ENCODE measurements at places on chromosomes 12 and 14.
A peak's percentile ranks its signal among the peaks of the same experiment; 100 is the strongest.

- DNase-seq, result no peak
Observed at GRCh38 chr14:101449114-101449513, 112.2 kb upstream of the DIO3 start.

- no peak for DNase-seq
Observed at GRCh38 chr12:102407776-102408486, 72.4 kb downstream of the IGF1 start.

DNA sequence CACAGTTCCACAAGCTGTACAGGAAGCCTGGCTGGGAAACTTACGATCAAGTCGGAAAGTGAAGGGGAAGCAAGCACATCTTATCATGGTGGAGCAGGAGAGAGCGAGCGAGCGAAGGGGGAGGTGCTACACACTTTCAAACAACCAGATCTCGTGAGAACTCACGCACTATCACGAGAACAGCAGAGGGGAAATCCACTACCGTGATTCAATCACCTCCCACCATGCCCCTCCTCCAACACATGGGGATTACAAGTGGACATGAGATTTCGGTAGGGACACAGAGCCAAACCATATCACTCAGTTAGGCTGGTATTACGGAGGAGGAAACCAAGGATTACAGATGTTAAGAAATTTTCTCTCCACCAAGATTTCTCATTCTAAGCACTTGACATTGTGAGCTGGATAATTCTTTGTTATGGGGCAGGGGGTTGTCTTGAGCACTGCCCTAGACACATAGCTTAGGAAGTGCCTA, 262.0 kb upstream of the G2E3 start:
- DNase-seq, result no peak

GRCh38 chr12:27969624-27970400, 2.7 kb downstream of the PTHLH start:
- DNase-seq, result peak; percentile 50

DNA sequence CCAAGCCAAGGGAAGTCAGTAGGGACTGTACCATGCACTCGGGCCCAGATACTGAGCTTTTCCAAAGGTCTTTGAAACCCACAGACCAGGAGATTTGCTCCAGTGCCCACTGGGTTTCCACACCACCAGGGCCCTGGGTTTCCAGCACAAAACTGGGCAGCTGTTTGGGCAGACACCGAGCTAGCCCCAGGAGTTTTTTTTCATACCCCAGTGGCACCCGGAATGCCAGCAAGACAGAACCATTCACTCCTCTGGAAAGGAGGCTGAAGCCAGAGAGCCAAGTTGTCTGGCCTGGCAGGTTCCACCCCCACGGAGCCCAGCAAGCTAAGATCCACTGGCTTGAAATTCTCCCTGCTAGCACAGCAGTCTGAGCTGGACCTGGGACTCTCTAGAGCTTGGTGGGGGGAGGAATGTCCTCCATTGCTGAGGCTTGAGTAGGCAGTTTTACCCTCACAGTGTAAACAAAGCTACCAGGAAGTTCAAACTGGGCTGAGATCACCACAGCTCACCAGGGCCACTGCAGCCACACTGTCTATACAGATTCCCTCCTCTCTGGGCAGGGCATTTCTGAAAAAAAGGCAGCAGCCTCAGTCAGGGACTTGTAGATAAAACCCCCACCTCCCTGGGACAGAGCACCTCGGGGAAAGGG, 793.7 kb downstream of the RPS29 start:
- no peak for DNase-seq

DNA sequence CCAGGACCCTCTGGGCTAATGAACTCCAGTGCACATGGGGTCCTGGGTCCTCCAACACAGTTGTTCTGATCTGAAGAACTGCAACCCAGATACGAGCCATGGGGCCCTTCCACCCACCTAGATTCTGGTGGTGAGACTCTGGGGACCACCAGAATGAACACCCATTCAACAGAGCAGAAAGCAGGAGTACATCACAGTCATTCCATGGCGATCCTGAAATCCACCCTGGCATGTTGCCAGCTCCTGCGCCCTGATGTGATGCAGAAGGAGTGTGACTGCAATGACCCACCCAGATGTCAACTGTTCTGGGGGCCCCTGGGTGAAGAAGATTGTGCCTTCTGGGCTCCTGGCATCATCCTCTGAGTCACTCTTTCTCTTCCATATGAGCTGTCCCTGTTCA, 211.6 kb downstream of the KIF26A start:
- no peak for DNase-seq

DNA sequence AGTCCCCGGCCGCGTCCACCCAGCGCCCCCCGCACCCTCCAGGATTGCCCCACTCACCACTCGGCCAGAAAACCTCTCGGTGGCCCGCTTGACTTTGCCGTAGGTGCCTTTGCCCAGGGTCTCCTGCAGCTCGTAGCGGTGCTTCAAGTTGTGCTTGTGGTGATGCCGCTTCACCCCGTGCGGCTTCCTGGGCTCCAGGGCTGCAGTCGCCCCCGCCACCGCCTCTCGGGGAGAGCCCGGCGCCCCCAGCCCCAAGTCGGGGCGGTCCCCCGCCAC, 459 bp downstream of the NUAK1 start:
- no peak for DNase-seq

- DNase-seq, result no peak
Observed at GRCh38 chr14:19878029-19878642, 3.2 kb downstream of the OR4K2 start.

DNA sequence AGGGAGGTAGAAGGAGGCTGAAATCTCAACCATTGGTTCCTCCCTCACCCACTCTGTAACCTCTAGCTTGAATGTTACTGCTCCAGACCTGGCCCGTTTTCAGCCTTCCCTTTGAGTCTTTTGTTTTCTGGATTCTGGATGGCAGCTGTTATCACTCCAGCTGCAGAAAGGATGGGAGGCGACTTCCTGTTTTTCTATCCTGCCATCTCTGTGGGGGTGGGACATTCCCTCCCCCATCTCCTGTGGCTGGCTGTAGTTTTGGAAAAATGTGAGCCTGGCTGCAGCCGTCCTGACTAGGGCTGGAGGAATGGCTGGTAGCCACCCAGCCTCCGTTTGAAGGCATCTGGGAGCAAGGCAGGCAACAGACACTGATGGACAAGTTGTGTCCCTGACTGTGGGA, 2.9 kb upstream of the PPFIBP1 start:
- no peak for DNase-seq

DNA sequence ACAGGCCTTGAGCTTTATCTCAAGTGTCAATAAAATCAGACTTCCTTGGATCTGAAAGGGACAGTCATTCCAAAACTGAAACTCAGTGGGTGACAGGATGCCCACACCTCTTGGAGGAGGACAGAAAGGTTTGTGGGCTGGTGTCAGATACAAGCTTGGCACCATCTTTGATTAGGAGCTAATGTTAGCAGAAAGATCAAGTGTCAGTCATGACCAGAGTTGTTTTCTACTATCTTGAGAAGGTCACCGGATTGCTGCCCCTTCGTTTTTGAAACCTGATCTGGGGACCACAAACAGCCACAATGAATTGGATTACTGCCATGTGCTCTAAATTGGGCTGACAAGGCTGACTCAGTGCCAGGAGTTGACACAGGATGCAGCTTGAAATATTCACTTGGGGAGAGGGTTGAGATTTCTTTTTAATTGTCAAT, 88.3 kb downstream of the OTOGL start:
- DNase-seq, result no peak

DNA sequence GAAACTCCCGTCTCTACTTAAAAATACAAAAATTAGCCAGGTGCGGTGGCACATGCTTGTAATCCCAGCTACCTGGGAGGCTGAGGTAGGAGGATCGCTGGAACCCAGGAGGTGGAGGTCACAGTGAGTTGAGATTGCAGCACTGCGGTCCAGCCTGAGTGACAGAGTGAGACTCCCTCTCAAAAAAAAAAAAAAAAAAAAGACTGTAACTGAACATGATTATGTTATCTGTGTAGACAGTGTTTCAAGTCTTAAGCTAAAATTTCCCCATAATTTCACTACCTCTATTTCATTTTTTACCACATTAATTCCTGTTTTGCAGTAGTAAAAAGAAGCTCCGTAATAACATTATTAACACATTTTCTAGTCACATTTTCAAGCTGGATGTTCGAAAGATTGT, 5.4 kb downstream of the PLBD1 start:
- DNase-seq, result no peak

DNA sequence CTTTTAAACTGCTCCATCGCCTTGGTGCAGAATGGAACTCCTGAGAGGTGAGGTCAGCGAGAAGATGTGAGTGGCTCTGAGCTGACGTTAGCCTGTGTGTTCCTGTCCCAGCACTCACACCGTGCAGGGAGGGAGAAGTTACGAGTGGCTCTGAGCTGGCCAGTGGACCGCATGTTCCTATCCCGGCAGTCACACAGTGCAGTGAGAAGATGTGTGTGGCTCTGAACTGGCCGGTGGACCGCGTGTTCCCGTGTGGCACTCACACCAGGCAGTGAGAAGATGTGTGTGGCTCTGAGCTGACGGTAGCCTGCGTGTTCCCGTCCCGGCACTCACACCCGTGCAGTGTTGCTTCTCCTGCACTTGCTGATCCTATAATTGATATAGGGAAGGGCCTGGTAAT, 59.9 kb downstream of the VCPKMT start:
- DNase-seq, result no peak

DNA sequence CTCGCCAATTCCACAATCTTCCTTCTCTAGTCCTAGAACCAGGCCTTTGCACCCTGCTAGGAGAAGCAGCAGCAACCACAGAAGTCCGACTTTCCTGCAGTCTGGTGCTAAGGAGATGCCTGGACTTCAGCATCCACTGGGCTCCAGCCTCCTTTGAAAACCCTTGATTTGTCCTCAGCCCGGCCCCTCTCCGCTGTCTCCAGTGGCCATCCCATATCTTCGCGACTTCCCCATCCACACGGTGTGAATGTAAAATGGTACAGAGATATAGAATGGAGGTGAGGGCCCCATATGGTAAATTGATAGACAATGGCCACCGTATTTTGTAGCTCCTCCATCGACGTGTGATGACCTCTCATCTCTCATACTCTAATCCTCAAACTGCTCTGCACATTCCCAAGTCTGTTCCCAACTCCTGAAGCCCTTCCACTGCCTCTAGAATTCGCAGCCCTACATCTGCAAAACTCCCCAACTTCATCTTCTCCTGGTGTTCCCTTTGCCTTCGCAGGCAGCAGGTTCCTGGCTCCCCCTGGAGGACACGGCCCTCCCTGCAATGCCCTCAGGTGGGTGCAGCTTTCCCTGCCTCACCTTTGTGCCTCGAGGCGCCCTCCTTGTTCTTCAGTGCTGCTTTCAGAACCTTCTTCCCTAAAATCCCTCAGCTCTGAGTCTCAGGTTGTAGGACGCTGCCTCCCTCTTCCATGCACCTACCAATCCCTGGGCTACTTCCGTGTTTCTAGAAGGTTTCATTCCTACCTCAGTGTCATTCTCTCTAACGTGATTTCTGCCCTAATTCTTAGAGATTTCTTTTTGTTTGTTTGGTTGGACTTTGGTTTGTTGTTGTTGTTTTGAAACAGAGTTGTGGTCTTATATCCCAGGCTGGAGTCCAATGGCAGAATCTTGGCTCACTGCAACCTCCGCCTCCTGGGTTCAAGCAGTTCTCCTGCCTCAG, 36.7 kb downstream of the TMBIM6 start:
- peak; percentile 71 for DNase-seq

DNA sequence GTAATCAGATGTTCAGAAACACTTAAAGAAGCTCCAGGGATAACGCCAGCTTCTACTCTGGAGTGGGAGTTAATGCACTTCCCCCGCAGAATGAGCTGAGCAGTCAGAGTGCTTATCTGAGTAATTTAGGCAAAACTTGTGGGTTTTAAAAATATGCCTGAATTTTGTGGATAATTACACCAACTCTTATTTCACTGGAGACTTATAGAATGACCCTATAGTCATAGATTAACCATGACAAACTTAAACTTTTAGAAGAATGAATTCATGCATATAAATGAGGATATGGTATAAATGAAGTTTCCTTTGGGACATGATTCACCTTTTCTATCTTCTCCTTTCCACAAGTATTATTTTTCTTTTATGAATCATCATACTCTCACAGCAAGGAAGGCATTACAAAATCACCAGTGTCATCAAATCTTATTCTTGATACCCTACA, 241.1 kb upstream of the FBXO33 start:
- DNase-seq, result no peak

DNA sequence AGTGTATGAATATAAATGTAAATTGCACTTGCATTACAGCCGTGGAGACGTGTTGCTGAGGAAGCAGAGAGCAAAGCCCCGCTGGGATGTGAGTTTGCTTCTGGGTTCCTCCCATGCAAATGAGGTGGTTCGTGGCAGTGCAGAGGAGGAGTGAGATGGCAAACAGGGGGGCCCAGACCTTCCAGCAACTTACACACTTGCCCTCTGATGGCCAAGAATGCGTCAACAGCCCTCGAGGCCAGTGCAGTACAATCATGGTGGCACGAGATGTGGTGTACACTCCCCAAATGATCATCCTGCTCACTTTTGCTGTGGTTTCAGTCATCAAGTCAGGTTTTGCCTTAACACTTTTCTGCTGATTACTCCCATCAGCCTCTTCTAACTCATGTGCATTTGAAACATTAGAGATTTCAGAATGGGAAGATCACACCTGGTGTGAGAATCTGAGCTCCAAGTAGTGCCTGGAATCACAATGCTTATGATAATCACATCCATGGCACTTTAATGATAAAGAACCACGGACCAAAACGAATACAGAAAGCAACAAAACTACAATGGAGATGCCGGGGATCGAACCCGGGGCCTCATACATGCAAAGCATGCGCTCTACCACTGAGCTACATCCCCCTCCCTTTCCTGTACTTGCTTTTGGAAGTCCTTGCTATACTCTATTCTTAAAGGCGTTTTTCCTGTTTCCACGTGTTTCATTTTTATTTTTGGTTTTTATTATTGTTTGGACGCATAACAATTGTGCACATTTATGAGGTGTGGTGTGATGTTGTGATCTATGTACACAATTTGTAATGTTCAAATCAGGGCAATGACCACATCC, 7.0 kb upstream of the UBC start:
- DNase-seq, result peak; percentile 65

DNA sequence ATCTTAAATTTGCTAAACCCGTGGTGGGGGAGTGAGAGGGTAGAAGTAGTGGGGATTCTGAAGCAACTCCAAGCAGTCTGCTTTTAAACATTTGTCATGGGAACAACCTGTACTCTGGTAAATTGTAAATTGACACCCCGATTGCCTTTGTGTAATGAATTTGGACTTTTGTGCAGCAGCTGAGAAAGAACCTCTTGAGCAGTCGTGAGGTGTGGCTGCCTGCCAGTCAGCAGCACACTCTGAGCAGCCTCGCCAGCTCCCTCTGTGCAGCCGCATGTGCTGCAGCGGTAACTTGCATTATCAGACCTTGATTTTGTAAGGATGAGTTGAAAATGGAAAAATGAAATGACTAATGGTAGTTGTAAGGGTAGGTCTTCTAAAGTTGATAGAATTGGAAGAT, 74.3 kb downstream of the SUSD6 start:
- DNase-seq, result peak; percentile 50

GRCh38 chr14:105375635-105376057, 22.7 kb upstream of the TEX22 start:
- no peak for DNase-seq
